ENCODE measurements at places on chromosomes 4 and X. TPM values are rescaled to one million over a fixed set of nuclear protein-coding genes. Genes with fewer than 3 reads are reported as not detected.

- H3K4me3 ChIP-seq = no peak overlapping the region
- peaks cover 3% of the 10 kb centered on the region for H3K4me1 ChIP-seq
- H3K36me3 ChIP-seq = no peaks in the 10 kb centered on the region
- no peak for DNase-seq
Measured at GRCh38 chr4:125360727-125361126, 46.0 kb downstream of the FAT4 start.

- peaks cover 6% of the 10 kb centered on the region for H3K36me3 ChIP-seq
- H3K27me3 ChIP-seq = peaks cover 2% of the 10 kb centered on the region
- H3K4me3 ChIP-seq = no peak overlapping the region
- DNase-seq = no peak
- no peak overlapping the region for H3K27ac ChIP-seq
Measured at GRCh38 chrX:130136496-130136895, 26.2 kb upstream of the ELF4 start.

MAGED4B gene
- total RNA-seq = 2.3 TPM

GRCh38 chrX:66012094-66012534 is 27.8 kb downstream of the VSIG4 start:
- H3K4me1 ChIP-seq = peaks cover 61% of the 10 kb centered on the region
- peak overlapping the region; percentile 79 for H3K4me3 ChIP-seq
- peaks cover 7% of the 10 kb centered on the region for H3K36me3 ChIP-seq
- peak; percentile 81 for DNase-seq

DNA sequence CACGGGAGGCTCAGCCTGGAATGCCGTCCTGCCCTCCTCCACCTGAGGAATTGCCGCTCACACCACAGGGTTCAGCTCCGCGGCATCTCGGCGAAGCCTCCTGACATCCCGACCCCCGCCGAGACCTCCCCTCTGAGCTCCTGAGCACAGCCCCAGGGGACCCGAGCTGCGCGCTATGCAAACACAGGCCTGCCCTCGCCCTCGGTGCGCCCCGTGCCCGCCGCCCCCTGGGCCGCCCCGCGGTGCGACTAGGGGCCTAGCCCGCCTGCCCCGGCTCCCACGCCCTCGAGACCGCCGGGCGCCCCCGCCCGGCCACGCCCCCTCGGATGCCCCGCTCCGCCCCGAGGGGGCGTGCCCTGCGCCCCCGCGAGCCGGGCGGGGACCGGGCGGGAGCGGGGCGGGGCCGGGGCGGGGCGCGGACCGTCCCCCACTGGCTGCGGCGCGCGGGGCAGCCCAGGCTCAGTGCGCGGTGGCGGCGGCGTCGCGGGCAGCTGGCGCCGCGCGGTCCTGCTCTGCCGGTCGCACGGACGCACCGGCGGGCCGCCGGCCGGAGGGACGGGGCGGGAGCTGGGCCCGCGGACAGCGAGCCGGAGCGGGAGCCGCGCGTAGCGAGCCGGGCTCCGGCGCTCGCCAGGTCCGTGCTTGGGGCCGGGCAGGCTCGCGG is at the start of gene FGFR3:
Gene FGFR3 (plus strand): TSS at position 462 of the 664 bp plus-strand sequence. CDS start 642 bp downstream, outside the sequence.
- H3K4me1 ChIP-seq = no peaks in the 10 kb centered on the region
- no peak within 1 kb of the TSS for H3K4me3 ChIP-seq
- H3K27me3 ChIP-seq = peaks cover 7% of the 10 kb centered on the region
- DNase-seq = no peak
